ENCODE measurements at places on chromosomes 7 and 10. TPM values are rescaled to one million over a fixed set of nuclear protein-coding genes. Genes with fewer than 3 reads are reported as not detected.

HABP2 gene
- total RNA-seq = 0.17 TPM

GRCh38 chr7:28411876-28412662, at the start of gene CREB5:
Gene CREB5 (plus strand): TSS chr7:28412518. CDS start chr7:28412915, 397 bp downstream.
- H3K4me1 ChIP-seq = no peaks in the 10 kb centered on the region
- no peaks in the 10 kb centered on the region for H3K36me3 ChIP-seq
- no peaks in the 10 kb centered on the region for H3K27me3 ChIP-seq
- no peak within 1 kb of the TSS for H3K27ac ChIP-seq

GRCh38 chr7:102284891-102285539, 1.7 kb upstream of the SH2B2 start:
- H3K36me3 ChIP-seq = no peaks in the 10 kb centered on the region
- no peak overlapping the region for H3K4me3 ChIP-seq
- H3K27ac ChIP-seq = no peak overlapping the region
- H3K27me3 ChIP-seq = no peaks in the 10 kb centered on the region
- H3K4me1 ChIP-seq = peaks cover 6% of the 10 kb centered on the region

DNA sequence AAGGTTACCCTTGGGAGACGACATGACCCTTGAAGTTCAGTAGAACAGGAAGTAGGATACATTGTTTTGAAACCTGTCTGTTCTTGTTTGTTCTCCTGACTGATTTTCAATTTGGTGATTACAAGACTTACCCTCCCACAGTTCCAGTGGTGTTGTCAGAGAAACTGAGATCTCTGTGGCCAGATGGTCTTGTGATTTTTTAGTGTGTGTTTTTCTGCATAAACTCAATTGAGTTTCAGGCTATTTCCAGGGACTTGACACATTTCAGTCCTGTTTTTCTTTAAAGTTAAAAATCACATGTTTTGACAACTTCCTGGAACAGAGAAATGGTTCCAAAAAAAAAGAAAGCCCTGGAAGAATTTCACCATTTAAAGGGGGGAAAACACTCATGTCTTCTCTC, 22.3 kb downstream of the PIK3CG start:
- no peaks in the 10 kb centered on the region for H3K4me1 ChIP-seq
- H3K36me3 ChIP-seq = no peaks in the 10 kb centered on the region
- no peak for DNase-seq
- H3K27me3 ChIP-seq = no peaks in the 10 kb centered on the region
- H3K27ac ChIP-seq = no peak overlapping the region
- H3K4me3 ChIP-seq = no peak overlapping the region

ENTPD1 gene
- 7.0 TPM for total RNA-seq

LMBR1 gene
- 44.7 TPM for total RNA-seq

GRCh38 chr10:59366290-59366689, 3.9 kb upstream of the FAM13C start:
- H3K4me3 ChIP-seq = no peak overlapping the region
- H3K4me1 ChIP-seq = no peaks in the 10 kb centered on the region

- H3K27ac ChIP-seq = no peak overlapping the region
- no peaks in the 10 kb centered on the region for H3K27me3 ChIP-seq
- H3K4me3 ChIP-seq = no peak overlapping the region
- DNase-seq = no peak
- no peaks in the 10 kb centered on the region for H3K4me1 ChIP-seq
Measured at GRCh38 chr10:103433858-103434257, 18.3 kb downstream of the CALHM2 start.

ANXA8 gene
- 13.9 TPM for total RNA-seq

LARP4B gene
- 95.4 TPM for total RNA-seq

VGF gene
- 0.68 TPM for total RNA-seq

TLL2 gene
- total RNA-seq = 0.28 TPM

DNA sequence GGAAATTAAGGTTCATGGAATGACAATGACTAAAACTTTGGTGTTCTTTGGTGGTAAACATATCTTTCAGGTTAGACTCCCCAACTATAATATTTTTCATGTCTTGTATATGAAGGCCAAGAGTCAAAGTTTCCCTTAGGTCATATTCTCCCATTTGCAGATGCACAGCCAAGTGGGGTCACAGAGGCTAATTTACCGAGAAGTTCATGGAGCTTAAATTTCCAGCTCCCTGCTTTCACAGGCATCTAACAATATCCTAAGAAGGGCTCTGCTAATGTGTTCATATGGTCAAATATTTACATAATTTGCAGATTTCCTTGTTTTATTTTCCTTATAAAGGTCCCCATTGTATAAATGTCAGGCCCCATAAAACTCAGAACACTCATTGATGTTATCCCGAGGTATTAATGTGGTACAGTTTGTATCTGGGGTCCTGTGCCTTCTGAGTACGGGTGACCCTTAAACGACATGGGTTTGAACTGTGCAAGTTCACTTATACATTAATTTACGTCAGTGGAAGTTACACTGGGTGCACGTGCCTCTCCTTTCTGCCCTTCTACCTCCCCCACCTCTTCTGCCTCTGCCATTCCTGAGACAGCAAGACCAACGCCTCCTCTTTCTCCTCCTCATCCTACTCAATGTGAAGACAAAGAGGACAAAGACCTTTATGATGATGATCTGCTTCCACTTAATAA, 185.9 kb upstream of the HPS1 start:
- no peak overlapping the region for H3K27ac ChIP-seq
- H3K36me3 ChIP-seq = no peaks in the 10 kb centered on the region
- H3K27me3 ChIP-seq = no peaks in the 10 kb centered on the region

ELFN1 gene
- 2.0 TPM for total RNA-seq

GBX1 gene
- not detected for total RNA-seq

DNA sequence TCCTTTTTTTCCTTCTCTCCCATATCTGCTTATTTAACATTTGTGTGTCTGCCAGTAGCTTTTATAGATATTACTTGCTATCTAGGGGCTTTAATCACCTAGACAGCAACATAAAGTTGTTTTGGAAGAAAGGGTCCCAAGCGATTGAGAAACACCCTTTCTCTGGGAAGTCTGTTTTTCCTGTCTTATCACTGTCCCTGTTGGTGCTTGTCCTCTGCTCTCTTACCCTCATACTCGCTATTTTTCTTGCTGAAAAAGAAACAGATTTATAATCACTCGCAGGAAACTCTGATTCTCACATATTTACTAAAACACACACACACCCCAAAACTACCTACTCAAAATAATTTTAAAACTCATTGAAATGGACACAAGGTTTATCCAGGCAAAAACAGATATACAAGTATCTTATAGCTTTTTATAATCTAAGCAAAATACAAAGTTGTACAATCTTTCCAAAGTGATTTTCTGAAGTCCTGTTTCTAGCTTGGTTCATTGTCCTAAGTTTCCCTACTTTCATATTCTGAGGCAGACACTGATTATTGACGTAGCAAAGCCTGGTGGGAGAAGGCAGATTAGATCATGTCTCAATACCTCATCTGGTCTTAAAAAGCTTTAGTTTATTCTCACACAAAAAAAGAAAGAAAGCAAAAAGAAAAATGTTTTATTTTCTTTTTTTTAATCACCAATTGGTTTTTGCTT, 157.3 kb downstream of the CACNA2D1 start:
- H3K27me3 ChIP-seq = no peaks in the 10 kb centered on the region
- H3K27ac ChIP-seq = no peak overlapping the region
- no peaks in the 10 kb centered on the region for H3K36me3 ChIP-seq
- DNase-seq = no peak

GRCh38 chr10:76970711-76971519, 666.7 kb downstream of the KCNMA1 start:
- peaks cover 4% of the 10 kb centered on the region for H3K27me3 ChIP-seq
- H3K27ac ChIP-seq = no peak overlapping the region
- H3K4me1 ChIP-seq = no peaks in the 10 kb centered on the region
- H3K36me3 ChIP-seq = no peaks in the 10 kb centered on the region
- DNase-seq = no peak

DNA sequence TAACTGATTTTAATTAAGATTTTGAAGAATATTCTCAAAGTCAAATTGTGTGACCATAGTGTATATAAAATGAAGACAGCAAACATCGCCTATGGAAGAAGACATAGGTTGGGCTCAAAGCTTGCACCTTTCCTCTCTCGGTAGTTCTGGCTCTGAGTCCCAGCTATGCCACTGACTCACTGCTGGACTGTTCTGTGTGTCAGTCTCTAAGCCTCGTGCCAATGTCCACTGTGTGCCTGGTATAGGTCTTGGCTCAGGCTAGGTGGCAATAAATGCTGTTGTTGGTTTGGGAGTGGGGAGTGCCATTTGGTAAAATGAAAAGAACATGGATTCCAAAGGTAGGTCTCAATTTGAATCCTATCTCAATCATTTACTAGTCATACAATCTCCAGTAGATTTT, 137.5 kb upstream of the RHEB start:
- no peaks in the 10 kb centered on the region for H3K36me3 ChIP-seq
- no peaks in the 10 kb centered on the region for H3K27me3 ChIP-seq
- no peak overlapping the region for H3K4me3 ChIP-seq

DNA sequence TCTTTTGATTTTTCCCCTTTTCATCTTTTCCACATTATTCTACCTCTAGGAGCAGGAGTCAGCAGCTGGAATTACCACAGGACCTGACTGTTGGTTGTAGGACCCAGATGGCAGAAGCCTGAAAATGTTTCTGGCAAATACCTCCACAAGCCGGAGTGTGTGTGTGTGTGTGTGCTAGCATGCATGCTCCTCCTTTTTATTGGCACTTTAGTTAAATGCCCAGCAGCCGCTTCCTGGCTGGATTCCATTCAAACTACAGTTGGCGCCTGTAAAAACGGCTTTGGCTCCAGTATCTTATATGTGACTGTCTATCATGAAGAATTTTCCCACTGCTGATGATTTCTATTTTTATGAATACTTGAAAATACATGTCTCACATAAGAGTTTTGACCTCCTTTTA, 319.7 kb upstream of the SP4 start:
- H3K27ac ChIP-seq = no peak overlapping the region
- H3K4me1 ChIP-seq = peaks cover 3% of the 10 kb centered on the region
- no peak overlapping the region for H3K4me3 ChIP-seq

DNA sequence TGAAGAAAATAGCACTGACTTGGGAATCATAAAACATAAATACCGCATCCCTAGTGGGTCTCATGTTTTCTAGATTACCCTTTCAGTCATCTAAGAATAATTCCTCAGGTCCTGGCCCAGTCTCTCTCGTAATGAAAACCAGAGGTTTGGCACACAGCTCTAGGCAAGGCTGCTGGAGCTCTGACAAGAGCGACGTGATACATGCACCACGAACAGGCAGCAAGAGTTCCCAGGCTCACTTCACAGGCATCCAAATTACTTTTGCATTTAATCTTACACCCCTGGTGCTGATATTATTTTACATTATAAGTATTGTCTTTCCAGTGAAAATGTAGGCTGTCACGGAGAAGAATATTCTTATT, 105.2 kb downstream of the THSD7A start:
- no peaks in the 10 kb centered on the region for H3K27me3 ChIP-seq
- H3K27ac ChIP-seq = no peak overlapping the region
- H3K36me3 ChIP-seq = no peaks in the 10 kb centered on the region
- H3K4me1 ChIP-seq = no peaks in the 10 kb centered on the region
- peak; percentile 5 for DNase-seq
- no peak overlapping the region for H3K4me3 ChIP-seq

GRCh38 chr10:59360605-59361405, 1.5 kb downstream of the FAM13C start:
- peak; percentile 24 for DNase-seq
- H3K27me3 ChIP-seq = no peaks in the 10 kb centered on the region
- H3K4me1 ChIP-seq = peaks cover 6% of the 10 kb centered on the region
- peak overlapping the region; percentile 93 for H3K27ac ChIP-seq
- H3K4me3 ChIP-seq = peak overlapping the region; percentile 54

GRCh38 chr7:139186146-139186545, 44.9 kb upstream of the UBN2 start:
- no peak overlapping the region for H3K27ac ChIP-seq
- no peak for DNase-seq
- H3K4me3 ChIP-seq = no peak overlapping the region
- H3K36me3 ChIP-seq = no peaks in the 10 kb centered on the region
- no peaks in the 10 kb centered on the region for H3K27me3 ChIP-seq
- no peaks in the 10 kb centered on the region for H3K4me1 ChIP-seq

DNA sequence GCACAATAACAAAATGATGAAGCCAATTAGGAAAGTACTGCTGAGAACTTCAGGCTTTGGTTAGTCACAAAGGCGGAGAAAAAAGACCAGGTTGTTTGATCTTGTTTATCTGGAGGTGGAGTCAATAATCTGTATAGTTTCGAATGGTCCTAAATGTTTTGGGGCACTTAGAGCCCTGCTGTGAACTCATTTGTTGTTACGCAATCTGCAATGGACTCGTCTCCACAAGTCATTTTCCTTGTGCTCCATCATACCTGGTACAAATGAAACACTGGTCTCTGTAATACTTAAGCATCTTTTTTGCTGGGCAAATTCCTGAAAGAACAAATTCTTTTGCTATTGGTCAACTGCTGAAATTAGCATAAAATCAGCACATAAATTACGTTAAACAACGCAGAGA, 430.5 kb downstream of the GATA3 start:
- no peak overlapping the region for H3K27ac ChIP-seq
- no peaks in the 10 kb centered on the region for H3K4me1 ChIP-seq
- no peak for DNase-seq
- H3K36me3 ChIP-seq = no peaks in the 10 kb centered on the region
- H3K27me3 ChIP-seq = no peaks in the 10 kb centered on the region

HOGA1 gene
- total RNA-seq = 1.0 TPM

GRCh38 chr7:47423196-47423595, 158.7 kb downstream of the TNS3 start:
- DNase-seq = no peak
- no peak overlapping the region for H3K4me3 ChIP-seq
- no peaks in the 10 kb centered on the region for H3K27me3 ChIP-seq
- H3K4me1 ChIP-seq = no peaks in the 10 kb centered on the region
- H3K27ac ChIP-seq = no peak overlapping the region
- H3K36me3 ChIP-seq = no peaks in the 10 kb centered on the region

NUTM2E gene
- not detected for total RNA-seq

VAX1 gene
- total RNA-seq = not detected

Measured in prostate gland (tissue), 2 donors.